ENCODE measurements at places on chromosomes 6 and 20.

GRCh38 chr20:10474606-10475184 lies 39.6 kb downstream of the SLX4IP start:
- DNase-seq = no peak

GRCh38 chr6:29596381-29596900 lies 11.5 kb downstream of the OR2H2 start:
- DNase-seq = no peak

DNA sequence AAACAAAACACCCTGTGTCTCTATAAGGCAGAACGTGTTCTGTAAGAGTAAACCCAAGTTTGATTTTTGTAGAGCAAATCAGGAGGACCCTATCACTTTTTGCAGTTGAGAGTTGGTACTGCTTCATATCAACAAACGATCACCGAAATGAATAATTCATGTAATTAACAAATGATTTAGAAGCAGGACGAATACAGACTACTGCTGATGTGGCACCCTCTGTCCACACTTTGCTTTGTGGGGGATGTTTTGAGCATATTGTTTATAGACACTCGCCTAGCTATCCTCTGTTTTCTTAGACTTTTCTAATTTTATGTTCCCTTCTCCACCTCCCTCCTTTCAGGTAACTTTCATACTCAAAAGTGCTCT lies 1.5 kb downstream of the CD2AP start:
- DNase-seq = no peak

DNA sequence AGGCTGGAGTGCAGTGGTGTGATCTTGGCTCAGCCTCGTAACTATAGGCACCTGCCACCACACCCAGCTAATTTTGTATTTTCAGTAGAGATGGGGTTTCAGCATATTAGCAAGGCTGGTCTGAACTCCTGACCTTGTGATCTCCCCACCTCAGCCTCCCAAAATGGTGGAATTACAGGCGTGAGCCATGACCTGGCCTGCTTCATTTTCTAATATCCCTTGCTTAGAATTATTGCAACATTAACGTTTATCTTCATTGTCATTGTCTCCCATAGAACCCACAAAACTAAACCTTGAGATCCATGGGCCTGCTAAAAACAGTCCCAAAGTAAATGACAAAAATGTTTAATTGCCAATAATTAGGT lies 6.1 kb downstream of the EEF1A1 start:
- DNase-seq = no peak

GRCh38 chr6:112595841-112596240 lies 248.7 kb downstream of the RFPL4B start:
- DNase-seq = no peak

GRCh38 chr6:2492686-2493523 lies 247.5 kb upstream of the GMDS start:
- DNase-seq = no peak

Measured in fibroblast of skin of left biceps (primary cell).